Fibroblast of skin of right quadriceps (primary cell): ENCODE measurements at places on chromosomes 4 and X.

DNA sequence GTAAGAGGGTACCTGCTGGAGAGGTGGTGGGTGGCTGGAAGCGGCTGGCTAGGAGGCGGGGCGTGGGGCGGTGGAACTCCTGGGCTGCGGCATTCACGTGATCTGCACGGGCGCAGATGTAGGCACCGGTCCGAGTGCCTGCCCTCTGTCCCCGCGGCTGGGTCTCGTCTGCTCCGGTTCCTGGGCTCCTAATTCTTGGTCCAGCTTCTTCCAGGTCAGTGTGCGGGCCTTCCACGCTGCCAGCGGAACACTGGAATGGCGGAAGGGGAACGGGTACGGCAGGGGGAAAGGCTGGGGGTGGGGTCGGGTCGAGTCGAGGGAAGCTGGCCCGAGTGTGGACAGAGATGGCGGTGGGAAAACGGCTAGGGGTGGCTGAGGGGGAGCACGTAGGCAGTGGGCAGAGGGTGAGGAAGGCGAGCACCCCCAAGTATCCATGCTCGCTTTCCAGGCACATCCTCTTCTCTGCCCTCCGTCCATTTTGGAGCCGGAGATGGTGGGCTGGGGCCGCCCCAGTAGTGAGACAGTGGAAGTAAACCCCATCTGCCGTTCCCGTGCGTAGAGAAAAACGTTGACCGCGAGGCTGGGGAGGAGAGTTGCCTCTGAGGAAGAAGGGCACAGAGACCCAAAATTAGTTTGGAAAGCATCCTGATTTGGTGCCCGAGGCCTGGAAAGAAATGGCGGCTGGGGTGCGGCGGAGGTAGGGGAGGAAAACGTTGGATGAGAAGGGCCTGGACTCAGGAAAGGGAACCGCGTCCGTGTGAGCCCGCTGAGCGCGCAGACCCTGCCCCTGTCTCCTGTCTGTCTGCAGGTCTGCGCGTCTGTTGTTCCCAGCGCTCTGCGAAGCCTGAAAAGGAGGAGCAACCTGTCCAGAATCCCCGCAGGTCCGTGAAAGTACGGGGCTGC lies at the start of gene TCEAL4:
TSS of gene TCEAL4 (plus strand) at position 105 of the 903 bp plus-strand sequence. CDS start 1,161 bp downstream, outside the sequence.
- DNase-seq, result no peak

DNA sequence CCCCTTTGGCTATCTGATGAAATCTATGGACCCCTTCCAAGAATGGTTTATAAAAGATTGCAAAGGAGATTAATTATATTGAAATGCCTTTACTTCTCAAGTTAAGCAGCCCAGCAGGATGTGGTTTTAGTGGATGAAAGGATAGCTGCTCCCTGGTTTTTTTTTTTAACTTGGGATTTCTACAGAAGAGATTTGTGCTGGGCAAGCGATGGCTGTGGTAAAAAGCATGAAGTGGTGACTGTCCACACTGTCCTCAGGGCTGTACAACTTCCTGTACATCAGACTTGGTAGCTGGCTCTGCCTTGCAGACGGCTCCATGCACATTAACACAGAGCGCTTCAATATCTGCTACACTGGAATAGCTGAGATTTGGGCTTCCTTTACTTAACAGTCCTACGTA lies 321.7 kb downstream of the DHX15 start:
- peak; percentile 27 for DNase-seq

DNA sequence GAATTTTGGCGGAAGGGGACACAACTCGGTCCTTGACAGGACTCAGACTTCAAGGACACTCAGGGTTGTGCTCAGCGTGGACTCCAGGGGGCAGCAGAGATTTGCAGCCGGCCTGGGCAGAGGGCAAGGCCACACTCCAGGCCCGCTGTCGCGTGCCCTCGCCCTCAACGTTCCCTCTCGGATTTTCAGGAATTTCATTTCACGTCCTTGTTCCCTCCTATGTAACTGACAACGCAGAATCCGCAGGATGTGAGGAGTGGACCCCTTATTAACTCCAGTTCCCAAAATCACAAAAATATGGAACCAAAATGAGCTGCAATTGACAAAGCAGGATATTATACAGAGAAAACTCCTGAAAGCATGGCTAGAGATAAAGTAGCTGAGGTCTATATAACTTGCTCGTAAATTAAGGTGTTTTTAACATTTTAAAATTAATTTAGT lies 21.0 kb upstream of the DCTD start:
- DNase-seq, result peak; percentile 57

GRCh38 chr4:109890076-109890475 lies 22.6 kb upstream of the EGF start:
- no peak for DNase-seq

GRCh38 chr4:37422102-37422501 lies 177.6 kb downstream of the NWD2 start:
- no peak for DNase-seq

GRCh38 chr4:40656201-40656863 lies 26.7 kb upstream of the RBM47 start:
- DNase-seq, result no peak

GRCh38 chr4:176746846-176747245 lies 45.9 kb downstream of the VEGFC start:
- DNase-seq, result no peak

GRCh38 chr4:62544428-62544827 lies 1344.3 kb downstream of the ADGRL3 start:
- peak; percentile 1 for DNase-seq

DNA sequence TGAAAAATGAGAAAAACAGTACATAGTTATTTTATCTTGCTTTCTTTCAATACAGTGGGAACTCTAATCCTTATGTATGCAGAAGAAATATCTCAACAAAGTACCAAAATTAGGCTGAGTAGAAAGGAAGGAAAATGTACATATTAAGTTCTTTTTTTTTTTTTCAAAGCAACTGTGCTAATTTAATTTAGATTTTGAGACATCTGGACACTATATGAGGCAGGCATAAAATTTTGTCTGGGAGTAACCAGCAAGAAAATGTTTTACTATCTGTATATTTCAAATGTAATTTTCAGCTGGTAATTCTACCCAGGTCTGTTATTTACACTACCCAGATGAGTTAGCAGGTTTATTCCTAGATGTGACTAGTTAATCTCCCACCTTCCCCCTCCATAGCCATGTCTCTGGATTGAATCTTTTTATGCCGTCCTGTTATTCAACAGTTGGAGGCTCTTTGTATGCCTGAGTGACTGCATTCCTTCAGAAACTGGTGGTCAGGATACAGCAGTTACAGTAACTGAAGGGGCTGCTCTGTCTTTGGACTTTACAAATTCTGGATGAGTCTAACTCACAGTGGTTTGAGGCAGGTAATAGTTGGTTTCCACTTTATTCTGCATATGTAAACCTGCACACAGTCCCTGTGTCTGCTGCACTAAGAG lies 633.6 kb downstream of the PCDH18 start:
- DNase-seq, result no peak

DNA sequence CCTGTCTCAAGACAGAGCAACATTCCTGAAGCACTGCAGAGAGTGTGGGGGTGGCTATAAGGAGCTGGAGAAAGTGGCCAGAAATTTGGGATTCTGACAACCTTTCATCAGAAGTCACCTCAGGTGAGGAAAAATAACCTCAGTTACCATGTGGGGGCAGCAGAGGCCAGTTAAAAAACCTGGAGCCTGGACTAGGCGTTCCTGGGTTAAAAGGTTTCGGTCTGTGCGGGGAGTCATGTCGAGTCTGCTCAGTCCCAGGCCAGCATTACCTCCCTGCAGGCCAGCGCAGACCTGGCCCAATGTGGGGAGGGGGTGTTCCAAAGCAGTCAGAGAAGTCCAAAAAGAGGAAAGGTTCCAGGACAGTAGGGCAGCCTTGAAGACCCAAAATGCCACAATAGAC lies 10.9 kb upstream of the NALF2 start:
- DNase-seq, result no peak

- DNase-seq, result peak; percentile 0
Measured at GRCh38 chrX:15790769-15791290, 546 bp downstream of the ZRSR2 start.

GRCh38 chr4:148778980-148779675 lies 336.9 kb upstream of the NR3C2 start:
- DNase-seq, result no peak

- no peak for DNase-seq
Measured at GRCh38 chrX:136636121-136636520, 11.8 kb upstream of the CD40LG start.

DNA sequence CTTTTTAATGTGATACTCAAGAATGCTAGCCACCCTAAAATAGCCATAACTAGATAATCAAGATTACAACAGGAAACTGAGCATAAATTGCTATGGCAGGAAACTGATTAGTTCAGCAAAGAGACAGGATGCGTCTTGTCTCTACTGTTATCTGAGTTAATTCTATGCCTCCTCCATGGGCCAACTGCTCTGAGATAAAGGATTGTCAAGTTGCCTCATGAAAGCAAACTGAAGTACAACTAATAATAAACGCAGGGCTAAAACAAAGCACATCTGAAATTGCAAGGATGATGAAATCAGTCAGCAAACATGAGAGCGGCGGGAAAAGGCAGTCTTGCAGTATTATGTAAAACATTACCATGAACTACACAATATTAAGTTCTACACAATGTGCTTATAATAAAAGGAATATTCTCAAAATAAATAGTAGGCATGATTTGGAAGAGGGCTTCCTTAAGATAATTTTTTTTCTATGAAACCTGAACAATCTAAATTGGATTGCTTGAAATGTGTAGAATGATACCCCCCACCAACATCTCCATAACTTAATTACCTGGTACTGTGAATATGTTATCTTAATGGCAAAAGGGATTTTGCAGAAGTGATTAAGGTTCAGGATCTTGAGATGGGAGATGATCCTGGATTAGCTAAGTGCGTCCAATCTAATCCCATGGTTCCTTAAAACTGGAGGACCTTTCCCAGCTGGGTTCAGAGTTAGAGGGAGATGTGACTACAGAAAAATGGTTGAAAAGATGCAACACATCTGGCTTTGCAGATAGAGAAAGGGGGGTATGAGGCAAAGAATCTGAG lies 65.9 kb downstream of the ANTXR2 start:
- peak; percentile 33 for DNase-seq

DNA sequence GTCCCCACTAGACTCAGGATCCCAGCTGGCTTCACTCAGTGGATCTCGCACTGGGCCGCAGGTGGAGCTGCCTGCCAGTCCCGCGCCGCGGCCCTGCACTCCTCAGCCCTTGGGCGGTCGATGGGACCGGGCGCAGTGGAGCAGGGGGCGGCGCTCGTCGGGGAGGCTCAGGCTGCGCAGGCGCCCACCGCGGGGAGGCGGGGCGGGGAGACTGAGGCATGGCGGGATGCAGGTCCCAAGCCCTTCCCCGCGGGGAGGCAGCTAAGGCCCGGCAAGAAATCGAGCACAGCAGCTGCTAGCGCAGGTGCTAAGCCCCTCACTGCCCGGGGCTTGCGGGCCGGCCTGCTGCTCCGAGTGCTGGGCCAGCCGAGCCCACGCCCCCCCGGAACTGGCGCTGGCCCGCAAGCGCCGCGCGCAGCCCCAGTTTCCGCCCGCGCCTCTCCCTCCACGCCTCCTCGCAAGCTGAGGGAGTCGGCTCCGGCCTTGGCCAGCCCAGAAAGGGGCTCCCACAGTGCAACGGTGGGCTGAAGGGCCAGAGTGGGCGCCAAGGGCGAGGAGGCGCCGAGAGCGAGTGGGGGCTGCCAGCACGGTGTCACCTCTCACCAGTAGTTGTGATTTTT lies 1038.0 kb downstream of the PCDH19 start:
- DNase-seq, result no peak

- DNase-seq, result no peak
Measured at GRCh38 chr4:164765833-164766232, 11.9 kb downstream of the SMIM31 start.

GRCh38 chr4:158122501-158122900 lies 50.3 kb downstream of the GASK1B start:
- peak; percentile 54 for DNase-seq

DNA sequence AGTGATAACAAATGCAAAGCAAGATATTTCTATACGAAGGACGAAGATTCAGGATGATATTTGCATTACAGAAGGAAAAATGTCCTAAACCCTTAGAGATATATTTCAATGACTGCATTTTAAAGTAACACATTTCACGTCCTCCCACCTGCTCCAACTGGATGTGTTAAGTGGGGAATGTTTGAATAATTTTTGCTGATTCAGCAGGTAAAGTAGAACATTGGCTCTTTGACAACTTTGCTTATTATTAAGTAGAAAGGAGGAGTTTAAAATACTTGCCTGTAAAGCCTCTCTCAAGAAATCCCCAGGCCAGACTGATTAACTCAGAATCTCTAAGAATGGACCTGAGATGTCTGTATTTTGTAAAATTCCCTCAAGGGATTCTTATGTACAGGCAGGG lies 1165.2 kb upstream of the PRKX start:
- no peak for DNase-seq

DNA sequence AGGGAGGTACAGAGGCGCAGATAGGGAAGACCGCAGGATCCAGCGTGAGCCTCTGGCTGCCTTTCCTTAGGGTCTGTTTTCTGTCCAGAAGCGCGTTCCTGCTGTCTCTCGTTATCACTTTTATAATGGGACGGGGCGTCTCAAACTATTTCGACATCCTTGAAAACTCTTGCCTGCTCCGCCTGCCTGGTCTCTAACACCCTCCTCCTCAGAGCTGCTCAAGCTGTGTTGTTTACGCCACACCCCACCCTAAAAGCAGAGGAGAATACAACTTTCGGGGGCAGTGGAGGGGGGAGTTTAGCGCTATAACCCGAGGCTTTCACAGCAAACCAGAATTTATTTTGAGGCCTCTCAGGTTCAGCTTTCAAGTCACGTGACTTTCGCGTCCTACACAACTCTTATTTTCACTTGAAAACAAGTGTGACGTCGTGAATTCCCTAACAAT lies 646 bp upstream of the FAM3A start:
- peak; percentile 48 for DNase-seq

DNA sequence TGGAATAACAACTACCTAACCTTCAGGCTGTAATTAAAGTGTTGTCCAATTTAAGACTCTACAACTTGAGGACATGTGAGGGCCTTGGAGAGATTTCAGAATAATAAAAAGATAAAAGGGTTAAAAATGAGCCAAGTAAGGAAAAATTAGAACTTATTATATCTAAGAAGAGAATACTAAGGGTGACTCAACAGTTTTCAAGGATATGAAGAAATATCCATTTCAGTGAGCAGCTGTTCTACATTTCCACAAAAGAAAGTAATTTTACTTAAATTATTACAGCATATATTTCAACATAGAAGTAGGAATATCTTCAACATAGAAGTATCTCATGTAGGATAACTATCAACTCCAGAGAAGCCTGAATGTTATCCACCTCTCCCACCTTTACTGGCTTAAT lies 11.3 kb downstream of the SNX12 start:
- DNase-seq, result peak; percentile 5

GRCh38 chr4:172096786-172097185 lies 283.6 kb downstream of the GALNTL6 start:
- peak; percentile 24 for DNase-seq
